ENCODE measurements at places on chromosomes 12 and 14.

- no peak for DNase-seq
Measured at GRCh38 chr14:79842270-79842669, 369.0 kb downstream of the DIO2 start.

- DNase-seq: no peak
Measured at GRCh38 chr12:14562279-14562678, 5.4 kb downstream of the PLBD1 start.

DNA sequence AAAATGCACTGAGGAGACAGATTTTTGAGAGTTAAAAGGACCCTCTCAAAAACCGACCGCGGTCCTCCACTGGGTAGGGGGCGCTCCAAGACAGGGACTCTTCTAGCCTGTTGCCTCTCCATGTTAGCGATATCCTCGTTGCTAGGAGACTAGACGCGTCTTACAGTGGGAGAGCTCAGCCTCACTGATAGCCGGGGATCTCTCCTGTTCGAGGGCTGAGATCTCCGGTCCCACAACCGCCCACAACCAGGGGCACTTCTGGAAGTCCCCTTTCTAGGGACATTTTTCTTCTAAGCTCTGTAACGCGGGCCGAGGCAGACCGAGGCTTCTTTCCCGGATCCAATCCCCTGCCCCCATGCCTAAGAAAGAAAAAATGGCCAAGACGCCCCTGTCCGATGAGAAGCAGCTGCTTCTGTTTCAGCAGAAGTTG, 21.3 kb downstream of the FKBP11 start:
- peak; percentile 48 for DNase-seq

- no peak for DNase-seq
Measured at GRCh38 chr12:95922231-95922630, 20.2 kb downstream of the CCDC38 start.

- DNase-seq: peak; percentile 64
Measured at GRCh38 chr12:105352052-105352451, 21.6 kb downstream of the C12orf75 start.

GRCh38 chr14:79548836-79549235, 662.5 kb downstream of the DIO2 start:
- DNase-seq: no peak

GRCh38 chr12:50103767-50104321, at the start of gene GPD1:
Gene GPD1 (plus strand): TSS chr12:50104008. CDS start chr12:50104051, 43 bp downstream.
- DNase-seq: no peak

DNA sequence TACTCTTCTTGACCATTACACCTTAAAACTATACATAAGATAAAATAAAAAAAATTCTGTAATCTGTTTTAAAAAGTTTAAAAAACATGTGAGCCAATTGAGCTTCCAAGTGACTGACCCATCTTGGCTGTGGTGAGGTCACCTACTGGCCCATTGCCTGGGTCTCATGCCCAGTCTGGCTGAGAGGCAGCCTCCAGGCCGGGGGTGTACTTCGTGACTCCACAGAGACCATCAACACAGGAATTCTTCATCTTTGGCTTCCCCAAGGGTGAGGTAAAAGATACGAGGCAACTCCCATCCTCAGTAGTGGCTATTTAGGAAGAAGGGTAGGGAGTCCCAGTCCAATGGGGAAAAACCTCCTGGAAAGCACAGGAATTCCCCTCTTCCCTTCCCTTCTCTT, 113.2 kb downstream of the APAF1 start:
- no peak for DNase-seq

DNA sequence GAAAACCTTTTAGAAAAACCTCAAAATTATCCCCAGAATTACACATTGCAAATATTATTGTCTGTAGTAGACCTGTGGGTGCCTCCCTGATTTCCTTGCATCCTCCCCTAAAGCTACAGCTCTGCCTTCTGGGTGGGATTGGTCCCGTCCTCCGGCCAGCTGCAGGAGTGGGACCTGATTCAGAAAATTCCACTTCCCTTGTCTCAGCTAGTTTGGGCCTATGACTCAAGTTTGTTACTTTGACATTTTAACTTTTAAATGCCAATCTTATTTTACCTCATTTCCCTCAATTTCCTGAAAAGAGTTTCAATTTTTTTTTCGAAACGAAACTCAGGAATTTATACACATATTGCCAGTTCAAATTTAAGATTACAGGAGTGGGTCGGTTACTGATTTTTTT, 13.2 kb upstream of the SLC41A2 start:
- DNase-seq: no peak

DNA sequence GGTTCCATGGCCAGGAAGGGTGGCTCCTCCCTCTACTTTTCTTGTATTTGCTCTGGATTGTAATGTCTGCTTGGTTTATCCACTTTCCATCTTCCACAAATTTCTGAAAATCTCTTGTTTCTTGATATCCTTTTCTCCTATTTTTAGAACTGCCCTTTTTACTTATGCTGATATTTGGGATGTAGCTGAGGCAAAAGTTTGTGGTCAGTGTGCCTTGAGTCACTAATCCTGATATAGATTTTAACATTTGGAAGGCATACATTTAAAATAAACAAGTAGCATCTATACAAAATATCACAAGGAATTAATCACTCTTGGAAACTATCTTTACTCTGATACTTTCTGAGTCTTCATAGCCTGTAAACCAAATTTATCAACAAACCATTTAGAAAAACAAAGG, 11.0 kb downstream of the GRIP1 start:
- DNase-seq: no peak

DNA sequence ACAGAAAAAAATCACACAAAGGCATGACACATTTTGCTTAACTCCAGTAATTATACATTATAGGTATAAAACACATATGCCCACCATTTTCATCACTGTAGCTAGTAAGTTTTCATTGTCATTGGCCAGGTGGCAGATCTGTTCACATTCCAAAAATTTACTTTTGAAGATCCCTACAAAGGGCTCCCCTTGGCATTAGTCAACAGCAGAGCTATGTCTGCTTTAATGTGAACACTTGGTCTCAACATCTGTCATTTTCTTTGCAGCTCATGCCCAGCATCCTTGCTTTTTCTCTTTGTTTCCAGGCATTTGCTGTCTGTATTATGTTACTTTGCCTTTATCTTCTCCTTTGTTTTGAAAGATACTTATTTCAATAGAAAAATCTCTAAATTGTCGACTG, 519.1 kb upstream of the FOXG1 start:
- DNase-seq: no peak

GRCh38 chr12:70032076-70032475, 207.0 kb downstream of the MYRFL start:
- no peak for DNase-seq

GRCh38 chr12:56157201-56158028, 744 bp upstream of the MYL6 start:
- DNase-seq: peak; percentile 58

- no peak for DNase-seq
Measured at GRCh38 chr12:3622822-3623690, 129.9 kb downstream of the CRACR2A start.

DNA sequence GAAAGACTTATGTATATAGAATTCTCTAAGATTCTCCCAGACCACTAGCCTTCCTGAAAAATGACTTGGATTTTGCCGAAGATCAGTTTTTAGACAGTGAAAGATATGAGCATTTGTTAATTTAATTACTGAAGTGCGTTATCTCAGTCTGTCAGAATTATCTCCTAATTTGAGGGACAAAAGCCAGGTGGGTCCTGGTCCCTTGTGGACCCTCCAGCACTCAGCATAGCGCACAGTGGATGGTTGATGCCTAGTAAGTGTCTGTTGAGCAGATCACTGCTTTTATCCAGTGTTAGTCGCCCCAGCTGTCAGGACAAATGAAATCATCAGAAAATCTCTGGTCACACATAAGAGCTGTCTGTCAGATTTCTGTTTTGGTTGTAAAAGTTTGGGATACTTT, 80.4 kb downstream of the EML1 start:
- DNase-seq: no peak

GRCh38 chr14:41766772-41767171, 160.1 kb downstream of the LRFN5 start:
- no peak for DNase-seq

DNA sequence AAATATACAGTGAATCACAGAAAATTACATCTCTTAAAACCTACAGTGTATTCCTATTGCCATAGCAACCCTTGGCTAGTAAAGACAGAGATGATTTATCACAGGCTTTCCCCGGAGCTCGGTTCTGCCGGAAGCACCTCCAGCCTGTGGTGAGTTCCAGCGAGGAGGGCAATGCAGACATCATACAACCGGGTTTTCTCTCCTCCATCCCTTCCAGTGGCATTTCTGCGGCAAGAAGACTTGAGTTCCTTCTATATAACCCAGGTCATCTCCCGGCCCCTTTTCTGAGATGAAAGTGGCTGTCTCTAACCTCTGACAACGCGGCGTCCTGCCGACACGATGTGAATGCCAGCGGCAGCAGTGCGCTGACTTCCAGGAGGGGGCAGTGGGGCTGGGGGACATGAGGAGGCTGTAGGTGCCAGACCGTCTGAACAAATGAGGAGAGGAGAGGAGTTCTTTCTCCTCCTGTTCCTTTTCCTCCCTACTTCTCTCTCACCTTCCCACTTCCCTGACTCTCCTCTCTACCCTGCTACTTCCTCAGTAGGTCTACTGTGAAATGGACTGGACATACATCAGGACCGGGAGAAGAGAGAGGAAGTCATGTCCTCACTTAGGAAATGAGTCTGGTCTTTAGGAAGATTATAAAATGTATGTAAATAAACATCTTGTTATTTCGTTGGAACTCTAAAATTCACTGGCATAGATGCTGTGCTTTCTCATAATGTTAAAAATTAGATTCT, 68.6 kb upstream of the MAX start:
- DNase-seq: no peak

DNA sequence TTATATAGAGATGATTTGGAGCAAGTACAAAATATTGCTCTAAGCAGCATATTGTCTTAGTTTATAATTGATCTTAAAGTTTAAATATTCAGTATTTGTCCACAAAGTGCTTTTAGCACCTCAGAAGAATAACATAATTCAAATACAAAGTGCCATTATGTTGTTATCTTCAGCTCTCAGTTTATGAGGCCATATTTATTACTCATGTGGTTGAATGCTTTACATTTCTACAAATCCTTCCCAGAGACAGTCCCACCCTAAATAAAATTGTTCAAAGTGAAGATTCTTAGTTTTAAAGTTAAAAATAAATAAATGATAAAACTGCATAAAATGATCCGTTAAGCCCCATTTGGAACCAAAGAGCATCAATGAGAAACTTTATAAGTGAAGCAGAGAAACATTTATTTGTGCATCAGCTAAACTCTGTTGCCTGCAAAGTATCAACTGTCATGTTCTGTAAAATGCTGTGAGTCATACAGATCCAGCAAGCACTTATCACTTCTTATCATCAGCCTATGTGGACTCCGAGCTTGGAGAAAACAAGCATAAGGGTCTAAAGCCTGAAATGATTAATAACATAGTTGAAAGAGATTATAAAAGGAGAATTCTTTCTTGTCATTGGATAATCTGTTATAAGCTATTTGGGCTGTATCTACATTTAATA, 218.9 kb downstream of the ADAMTS20 start:
- DNase-seq: no peak

DNA sequence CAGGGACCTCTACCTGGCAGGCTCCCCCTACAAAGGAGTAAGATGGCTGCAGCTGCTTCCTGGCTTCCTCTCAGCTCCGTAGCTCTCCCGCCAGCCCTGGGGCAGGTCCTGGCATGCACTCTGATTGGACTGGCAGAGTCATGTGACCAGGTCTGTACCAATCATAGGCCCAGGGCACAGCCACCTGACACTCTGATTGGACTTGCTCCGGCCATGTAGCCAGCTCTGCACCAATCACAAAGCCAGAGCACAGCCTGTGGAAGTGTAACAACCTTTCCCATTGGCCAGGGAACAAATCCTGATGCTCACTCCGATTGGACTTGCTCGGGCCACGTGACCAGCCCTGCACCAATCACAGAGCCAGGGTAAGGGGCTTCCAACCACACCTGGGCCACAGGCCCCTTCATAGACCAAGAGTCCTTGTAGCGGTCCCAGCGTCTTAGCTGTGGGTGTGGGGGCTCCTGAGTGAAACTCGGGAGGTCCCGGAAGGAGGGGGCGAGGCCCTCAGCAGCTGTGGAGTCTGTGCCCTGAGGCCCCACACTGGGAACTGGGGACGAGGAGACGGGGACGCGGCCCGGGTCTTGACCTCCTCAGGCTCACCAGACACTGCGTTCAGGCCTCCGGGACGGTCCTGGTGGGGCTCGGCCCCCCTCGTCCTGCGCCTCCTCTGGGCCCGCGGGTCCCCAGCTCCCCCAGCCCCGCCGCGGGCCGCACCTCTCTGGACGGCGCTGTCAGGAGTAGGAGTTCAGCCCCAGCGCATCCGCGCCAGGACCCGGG, 210.6 kb downstream of the ADGRD1 start:
- DNase-seq: no peak

GRCh38 chr12:72622556-72622955, 350.4 kb downstream of the TRHDE start:
- no peak for DNase-seq

GRCh38 chr12:96350982-96351381, 49.3 kb downstream of the CDK17 start:
- no peak for DNase-seq

GRCh38 chr12:31035226-31035625, 38.4 kb upstream of the DDX11 start:
- no peak for DNase-seq

DNA sequence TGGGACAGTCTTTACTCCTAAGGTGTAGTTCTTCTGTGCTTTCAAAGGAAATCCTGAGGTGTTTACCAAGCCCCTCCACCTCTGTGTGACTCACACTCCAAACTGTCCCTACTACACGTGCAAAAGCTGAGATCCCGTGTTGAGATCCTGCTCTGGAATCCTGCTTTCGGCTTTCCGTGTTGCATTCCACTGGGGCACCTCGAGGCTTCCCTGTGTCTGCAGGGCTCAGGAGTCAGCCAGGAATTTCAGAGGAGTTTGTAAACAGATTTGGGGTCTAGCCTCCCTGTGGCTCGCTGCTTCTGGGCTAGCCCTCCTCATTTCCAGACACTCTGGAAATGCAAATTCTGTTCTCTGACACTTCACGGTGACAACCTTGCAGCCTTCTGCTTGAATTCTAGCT, 48.4 kb downstream of the CACNA2D4 start:
- DNase-seq: no peak

DNA sequence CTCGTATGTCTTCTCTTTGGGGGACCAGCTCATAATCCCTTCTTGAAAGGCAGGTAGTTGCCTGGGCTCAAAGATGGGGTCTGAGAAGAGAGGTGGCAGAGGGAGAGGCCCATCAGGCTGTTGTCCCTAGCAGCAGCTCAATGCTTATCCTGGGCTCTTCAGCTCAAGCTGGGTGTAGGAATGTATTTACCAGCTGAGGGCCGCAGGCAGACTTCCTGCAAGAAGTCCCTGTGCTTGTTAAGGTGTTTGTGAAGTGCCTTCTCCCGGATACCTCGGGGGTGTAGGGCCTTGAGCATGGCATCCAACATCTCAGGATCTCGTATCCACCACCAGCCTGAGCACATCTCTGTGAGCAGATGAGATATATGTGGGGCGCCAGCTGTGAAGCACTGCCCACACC, 29.4 kb downstream of the BAZ2A start:
- DNase-seq: no peak

GRCh38 chr12:3463921-3464320, 27.1 kb upstream of the PRMT8 start:
- DNase-seq: no peak

GRCh38 chr12:96513681-96514080, 24.3 kb downstream of the CFAP54 start:
- DNase-seq: no peak
